Dermis microvascular lymphatic vessel endothelial cell (primary cell): ENCODE measurements at places on chromosomes 12 and 14.
A peak's percentile ranks its signal among the peaks of the same experiment; 100 is the strongest.

GRCh38 chr12:83092606-83093005 lies 405.9 kb downstream of the TMTC2 start:
- DNase-seq: no peak

- no peak for DNase-seq
These were observed 179.4 kb downstream of the ESR2 start for GRCh38 chr14:64114796-64115195.

DNA sequence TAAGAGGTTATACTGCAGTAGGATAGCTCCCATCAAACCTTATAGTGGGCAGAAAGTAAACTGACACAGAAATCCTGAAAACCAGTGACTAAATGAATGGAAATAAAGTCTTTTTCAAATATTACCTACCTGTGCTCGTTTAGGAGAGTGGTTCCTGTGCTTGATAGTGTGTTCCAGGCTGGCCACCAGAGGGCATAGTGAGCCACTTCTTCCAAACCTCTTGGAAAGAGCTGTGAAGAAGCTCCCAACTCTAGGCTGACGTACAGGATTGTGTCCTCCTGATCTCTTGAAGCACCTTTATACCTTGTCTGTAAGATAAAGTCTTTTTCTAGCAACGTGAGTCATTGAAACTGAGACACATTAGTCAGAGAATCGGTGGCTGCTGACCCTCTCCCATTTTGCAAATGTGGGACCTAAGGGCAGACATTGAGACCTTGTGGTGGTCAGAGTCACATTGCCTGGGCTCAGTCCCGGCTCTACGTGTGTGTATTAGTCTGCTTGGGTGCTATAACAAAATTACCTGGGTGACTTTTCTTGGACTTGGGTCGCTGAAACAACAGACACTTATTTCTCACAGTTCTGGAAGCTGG lies 17.6 kb downstream of the TDP1 start:
- DNase-seq: peak; percentile 38

- DNase-seq: no peak
These were observed 197.0 kb upstream of the AMIGO2 start for GRCh38 chr12:47276621-47277309.

- no peak for DNase-seq
These were observed 340.5 kb downstream of the TMEM121 start for GRCh38 chr14:105866841-105867321.
